NCI-H146 (cell line): ENCODE measurements at places on chromosomes 1 and 21.

GRCh38 chr21:37414292-37415253 lies 48.0 kb downstream of the DYRK1A start:
- DNase-seq, result no peak

DNA sequence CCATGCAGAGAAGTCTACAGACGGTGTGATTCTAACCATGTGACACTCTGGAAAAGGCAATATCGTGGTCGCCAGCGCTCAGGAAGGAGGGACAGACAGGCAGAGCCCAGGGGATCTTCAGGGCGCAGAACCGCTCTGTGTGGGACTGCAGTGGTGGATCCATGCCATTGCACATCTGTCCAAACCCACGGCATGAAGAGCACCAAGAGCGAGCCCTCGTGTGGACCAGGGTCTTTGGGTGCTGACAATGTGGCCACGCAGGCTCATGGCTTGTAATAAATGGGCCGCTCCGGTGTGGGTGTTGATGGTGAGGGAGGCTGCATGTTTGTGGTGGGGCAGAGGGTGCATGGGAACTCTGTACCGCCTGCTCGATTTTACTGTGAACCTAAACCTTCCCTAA lies 25.3 kb upstream of the POFUT2 start:
- DNase-seq, result no peak

GRCh38 chr1:31588751-31589515 lies 12.6 kb downstream of the TINAGL1 start:
- DNase-seq, result no peak

GRCh38 chr21:39503123-39503762 lies 51.5 kb downstream of the SH3BGR start:
- no peak for DNase-seq

DNA sequence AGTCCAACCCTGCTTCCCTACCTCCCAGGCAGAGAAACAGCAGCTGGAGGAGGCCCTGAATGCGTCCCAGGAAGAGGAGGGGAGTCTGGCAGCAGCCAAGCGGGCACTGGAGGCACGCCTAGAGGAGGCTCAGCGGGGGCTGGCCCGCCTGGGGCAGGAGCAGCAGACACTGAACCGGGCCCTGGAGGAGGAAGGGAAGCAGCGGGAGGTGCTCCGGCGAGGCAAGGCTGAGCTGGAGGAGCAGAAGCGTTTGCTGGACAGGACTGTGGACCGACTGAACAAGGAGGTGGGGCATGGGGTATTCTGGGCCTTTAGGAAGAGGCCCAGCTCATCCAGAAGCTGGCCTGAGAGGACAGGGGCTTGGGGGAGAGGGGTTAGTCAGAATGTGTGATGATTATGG lies 9.6 kb upstream of the TUFT1 start:
- DNase-seq, result no peak

- peak; percentile 12 for DNase-seq
Observed at GRCh38 chr1:178536844-178537371, 24.0 kb downstream of the TEX35 start.

- DNase-seq, result no peak
Observed at GRCh38 chr1:12380326-12381249, 150.8 kb downstream of the VPS13D start.
